Activated B cell treated with CpG ODN at 0.5 μM for 24 hours (primary cell): ENCODE measurements at places on chromosomes 2 and 18. TPM values are rescaled to one million over a fixed set of nuclear protein-coding genes. Genes with fewer than 3 reads are reported as not detected.

- DNase-seq, result no peak
Measured at GRCh38 chr2:2269989-2270562, 61.0 kb downstream of the MYT1L start.

- no peak for DNase-seq
Measured at GRCh38 chr2:149745396-149746230, 158.0 kb upstream of the MMADHC start.

Gene REG3G
- not detected in 2 replicates for total RNA-seq

GRCh38 chr2:171244970-171245782 is 84.5 kb upstream of the TLK1 start:
- DNase-seq, result no peak

GRCh38 chr2:5740817-5741216 is 48.6 kb downstream of the SOX11 start:
- no peak for DNase-seq
